HS-27A (cell line): ENCODE measurements at places on chromosomes 12 and 14.
A peak's percentile ranks its signal among the peaks of the same experiment; 100 is the strongest.

DNA sequence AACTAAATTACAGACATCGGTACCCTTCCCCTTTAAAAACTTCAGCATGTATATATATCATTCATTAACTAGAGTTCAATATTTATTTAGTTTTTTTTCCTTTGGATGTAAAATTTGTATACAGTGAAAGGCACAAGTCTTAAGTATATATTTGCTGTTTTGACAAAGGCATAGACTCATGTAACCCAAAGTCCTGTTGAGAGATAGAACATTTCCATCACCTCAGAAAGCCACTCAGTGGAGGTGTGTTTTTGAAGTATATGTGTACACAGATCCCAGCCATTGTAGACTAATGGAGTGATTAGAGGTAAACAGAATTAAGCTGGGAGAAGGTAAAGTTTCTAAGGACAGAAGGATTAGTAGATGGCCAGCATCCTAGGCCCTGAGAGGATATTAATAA lies 15.4 kb downstream of the RDH12 start:
- DNase-seq, result no peak

DNA sequence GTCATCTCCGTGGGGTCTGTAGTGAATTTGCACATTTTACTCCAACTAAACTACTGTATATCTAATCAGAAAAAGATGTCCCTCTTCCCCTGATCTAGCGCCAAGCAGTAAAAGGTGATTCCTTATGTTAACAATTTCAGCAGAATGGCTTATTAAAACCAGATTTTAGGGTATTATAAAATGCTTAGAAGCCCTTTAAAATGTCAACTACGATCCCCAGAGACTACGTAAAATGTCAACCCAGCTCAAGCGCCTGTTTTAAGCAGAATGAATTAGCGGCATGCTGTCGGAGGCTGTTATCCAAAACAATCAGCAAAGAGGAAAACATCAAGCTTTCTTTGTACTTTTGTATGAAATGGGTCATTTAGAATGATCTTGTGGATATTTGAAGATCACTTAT lies 408.9 kb downstream of the SOX5 start:
- DNase-seq, result no peak

GRCh38 chr14:93084866-93085857 lies 30.6 kb downstream of the ITPK1 start:
- DNase-seq, result no peak

- no peak for DNase-seq
Measured at GRCh38 chr12:3332188-3332587, 158.8 kb upstream of the PRMT8 start.

DNA sequence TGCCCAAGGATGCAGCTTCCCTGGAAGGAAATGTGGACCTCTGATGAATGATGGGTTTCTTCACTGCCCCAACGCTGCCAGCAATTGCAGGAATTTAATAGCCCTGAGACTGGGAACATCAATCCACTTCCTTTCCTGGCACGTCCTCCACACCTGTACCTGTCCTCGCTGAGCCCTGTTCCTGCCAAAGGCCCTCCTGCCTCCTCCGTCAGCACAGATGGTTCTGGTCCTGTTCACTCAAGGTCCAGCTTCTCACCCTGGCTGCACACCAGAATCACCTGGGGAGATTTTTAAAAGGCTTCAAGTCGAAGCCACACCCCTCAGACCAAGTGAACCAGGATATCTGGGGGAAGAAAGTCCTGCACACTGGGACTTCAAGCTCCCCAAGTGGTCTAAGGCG lies 38.4 kb upstream of the TMEM132C start:
- DNase-seq, result no peak

DNA sequence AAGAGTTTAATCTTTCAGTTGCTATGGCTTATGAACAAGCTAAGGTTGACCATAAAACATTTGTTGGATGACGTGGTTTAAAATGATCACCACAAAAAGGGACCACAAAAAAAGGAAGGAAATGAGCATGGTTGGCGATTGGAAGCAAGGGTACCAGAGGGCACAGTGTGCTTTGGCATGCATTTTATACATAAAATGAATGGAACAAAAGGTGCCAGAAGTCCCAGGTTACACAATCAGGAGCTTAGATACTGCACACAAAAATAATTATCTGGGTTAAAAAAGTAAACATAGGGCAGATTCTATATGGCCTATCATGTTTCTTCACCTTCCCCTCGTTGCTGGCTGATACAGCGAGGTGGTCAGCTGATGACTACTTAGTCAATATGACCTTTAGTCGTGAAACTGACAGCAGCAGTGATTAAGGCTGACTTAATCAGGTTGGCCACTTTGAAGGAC lies 50.7 kb downstream of the ZC3H14 start:
- DNase-seq, result peak; percentile 66

- DNase-seq, result no peak
Measured at GRCh38 chr14:74638066-74638465, 26.0 kb upstream of the LTBP2 start.

- DNase-seq, result no peak
Measured at GRCh38 chr14:62409626-62410300, 635.5 kb downstream of the KCNH5 start.

GRCh38 chr14:65170768-65171507 lies 68.6 kb upstream of the MAX start:
- no peak for DNase-seq

DNA sequence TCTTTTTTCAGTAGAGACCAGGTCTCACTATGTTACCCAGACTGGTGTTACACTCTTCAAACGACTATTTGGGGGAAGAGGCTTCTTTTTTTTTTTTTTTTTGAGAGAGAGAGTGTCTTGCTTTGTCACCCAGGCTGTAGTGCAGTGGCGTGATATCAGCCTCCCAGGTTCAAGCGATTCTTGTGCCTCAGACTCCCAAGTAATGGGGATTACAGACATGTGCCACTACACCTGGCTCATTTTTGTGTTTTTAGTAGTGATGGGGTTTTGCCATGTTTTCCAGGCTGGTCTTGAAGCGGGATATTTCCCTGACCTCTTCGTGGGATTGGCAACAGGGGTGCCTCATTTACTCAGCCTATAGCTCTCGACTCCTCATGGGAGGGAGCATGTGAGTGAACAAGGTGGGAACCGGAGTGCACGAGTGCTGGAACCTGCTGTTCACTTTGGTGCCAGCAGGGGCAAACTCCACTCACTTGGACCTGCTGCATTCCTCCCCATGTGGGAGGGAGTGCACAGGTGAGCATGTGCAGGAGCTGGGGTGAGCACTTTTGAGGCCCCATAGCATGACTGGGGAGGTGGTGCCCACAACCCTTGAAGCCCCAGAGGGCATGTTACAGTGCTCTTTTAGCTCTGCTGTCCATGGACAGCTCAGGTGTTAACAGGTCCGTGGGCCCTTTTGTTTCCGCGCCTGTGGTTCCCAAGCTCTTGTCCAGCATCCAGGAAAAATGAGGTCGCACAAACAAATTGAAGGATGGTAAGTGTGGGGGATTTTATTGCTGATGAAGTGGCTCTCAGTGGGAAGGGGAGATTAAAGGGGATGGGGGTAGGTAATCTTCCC lies 79.1 kb upstream of the HECTD1 start:
- no peak for DNase-seq

DNA sequence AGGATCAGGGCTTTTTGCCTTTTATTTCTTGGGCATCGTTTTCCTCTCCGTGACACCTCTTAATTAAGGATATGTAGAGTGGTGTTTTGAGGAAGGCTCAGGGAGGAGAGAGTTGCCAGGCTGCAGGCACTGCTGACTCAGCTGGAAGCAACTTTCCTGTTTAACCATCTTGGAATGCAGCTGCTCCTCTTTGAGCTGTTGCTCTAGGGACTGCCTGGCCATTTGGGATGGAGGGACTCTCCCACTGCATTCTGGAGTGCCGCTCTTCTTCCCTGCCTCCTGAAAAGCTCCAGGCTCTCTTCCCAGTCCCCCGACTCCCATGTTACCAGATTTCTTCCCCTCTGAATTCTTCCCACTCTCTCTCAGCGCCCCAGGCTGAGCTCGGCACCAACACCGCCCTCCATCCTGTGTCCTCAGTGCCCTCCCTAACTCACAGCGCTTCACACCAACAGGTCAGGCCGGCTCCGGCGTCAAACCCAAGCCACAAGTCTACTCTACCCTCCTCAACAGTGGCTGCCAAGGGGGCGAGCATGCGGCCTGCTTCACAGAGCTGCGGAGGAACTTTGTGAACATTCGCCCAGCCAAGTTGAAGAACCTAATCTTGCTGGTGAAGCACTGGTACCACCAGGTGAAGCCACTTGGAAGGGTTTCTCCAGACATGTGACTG lies 5.9 kb downstream of the OAS3 start:
- no peak for DNase-seq

GRCh38 chr14:89270439-89271227 lies 146.4 kb downstream of the FOXN3 start:
- no peak for DNase-seq

GRCh38 chr12:80217011-80217535 lies 117.7 kb downstream of the OTOGL start:
- DNase-seq, result no peak

DNA sequence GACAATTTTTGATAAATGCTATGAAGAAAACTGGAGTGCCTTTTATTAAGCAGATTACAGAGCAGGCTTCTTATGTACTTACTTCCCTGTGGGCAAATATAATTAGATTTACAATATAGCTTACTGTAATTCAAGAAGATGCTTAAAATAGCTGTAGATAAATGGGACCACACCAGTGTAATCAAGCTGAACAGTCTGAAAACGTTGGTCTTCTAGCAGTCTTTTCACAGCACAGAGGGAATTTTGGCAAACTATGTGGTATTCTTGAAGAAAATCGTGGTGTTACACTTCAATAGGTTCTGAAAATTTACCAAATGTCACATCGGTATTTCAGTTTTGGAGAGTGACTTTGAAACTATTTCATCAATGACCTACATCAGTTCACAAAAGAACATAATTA lies 47.7 kb downstream of the SLC16A7 start:
- DNase-seq, result no peak

DNA sequence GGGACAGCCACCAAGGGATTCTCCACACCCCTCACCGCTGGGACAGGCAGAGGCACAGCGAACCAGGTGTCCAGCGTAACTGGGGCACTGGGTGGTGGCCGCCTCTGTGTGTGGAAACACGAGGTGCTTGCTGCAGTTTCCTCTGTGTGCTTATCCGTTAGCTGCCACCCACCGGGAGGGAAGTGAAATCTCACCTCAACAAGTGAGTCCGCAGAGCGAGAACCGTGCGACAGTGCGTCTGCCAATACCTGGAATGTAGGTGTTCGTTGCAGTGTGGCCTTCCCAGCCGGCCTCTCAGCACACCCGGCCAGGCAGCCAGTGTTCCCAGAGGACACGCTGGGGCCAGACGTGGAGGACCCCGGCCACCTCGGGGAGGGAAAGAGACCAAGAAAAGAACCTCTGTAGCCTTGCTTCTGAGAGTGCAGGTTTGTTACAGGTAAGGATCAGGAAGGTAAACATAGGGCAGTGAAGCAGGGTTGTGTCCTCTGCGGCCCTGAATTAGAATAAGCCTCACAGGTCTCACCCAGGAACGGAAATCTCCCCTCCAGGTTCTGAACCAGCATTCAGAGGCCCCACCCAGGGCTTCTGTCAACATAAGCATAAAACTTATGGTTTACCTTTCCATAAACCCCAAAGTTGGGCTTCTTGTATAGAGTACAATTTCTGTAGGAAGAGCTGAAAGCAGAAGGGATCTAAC lies 1.5 kb downstream of the BCL2L14 start:
- no peak for DNase-seq

- DNase-seq, result no peak
Measured at GRCh38 chr12:127268213-127268612, 998.8 kb upstream of the TMEM132C start.

DNA sequence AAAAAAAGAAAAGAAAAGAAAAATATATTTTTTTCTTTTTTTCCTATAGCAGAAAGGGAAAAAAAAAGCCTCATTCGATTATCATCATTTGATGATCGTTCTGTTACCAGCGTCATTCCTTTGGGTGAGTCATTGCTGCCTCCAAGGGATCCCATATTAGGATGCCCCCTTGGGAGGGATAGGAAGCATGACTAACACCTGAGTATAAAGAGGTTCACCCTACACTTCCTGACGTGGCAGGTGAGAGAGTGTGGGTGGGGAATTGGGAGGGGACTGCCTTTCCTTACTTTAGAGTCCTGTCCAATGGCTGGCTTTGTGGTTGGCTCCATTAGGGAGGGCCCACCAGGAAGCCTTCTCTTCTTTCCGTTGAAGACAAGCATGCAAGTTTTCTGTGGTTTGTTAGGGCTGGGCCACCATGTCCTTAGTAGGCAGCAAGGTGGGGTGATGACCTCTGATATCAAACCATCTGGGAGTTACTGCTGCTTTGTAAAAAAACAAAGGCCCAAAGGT lies 56.1 kb upstream of the FUT8 start:
- DNase-seq, result peak; percentile 54

- no peak for DNase-seq
Measured at GRCh38 chr12:54368025-54368708, 3.9 kb upstream of the GPR84 start.

DNA sequence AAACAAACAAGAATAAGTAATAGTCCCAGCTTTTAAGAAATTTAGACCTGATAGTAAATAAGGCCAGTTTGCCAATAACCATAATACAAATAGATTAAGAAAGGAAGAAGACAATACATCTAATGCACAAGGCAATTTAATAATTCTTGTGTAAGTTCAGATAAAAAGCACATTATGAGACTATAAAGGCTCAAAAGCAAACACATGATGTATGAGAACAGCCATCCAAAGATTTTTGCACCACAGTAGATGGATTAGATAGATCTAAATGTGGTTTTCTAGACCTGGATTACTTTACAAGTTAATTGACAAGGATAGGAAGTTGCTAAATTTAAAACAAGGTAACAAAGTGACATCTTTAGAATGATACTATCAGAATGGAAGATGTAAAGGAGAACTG lies 125.4 kb downstream of the PRKD1 start:
- DNase-seq, result no peak

DNA sequence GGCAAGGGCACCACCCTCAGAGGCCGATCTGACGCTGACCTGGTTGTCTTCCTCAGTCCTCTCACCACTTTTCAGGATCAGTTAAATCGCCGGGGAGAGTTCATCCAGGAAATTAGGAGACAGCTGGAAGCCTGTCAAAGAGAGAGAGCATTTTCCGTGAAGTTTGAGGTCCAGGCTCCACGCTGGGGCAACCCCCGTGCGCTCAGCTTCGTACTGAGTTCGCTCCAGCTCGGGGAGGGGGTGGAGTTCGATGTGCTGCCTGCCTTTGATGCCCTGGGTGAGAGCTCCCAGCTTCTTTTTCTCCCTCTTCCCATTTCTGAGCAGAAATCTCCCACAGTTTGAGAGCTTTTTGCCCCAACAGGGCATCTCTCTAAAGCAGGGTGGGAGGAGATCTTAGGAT lies 1.8 kb downstream of the OAS1 start:
- DNase-seq, result no peak

- no peak for DNase-seq
Measured at GRCh38 chr14:97544571-97544970, 747.4 kb downstream of the VRK1 start.

DNA sequence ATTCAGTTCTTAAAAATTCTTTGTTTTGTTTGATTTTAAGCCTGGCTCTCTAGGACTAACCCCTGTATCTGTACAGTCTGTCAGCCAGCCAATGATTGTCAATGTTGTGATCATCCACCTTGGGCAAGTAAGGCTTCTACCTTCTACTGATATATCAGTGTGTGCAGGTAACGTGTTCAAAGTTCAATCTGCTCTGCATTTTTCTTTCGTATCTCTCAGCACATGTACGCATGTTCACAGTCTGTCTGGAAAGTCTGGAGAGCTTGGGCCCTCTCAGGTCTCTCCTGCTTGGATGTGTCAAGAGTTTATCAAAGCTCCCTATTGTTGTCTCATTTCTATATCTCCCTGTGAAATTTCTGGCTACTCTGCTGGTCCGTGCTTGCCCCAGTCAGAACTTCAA lies 138.6 kb upstream of the VRK1 start:
- DNase-seq, result no peak

GRCh38 chr12:5586201-5586600 lies 154.3 kb downstream of the NTF3 start:
- peak; percentile 47 for DNase-seq

GRCh38 chr12:8985213-8985754 lies 4.1 kb upstream of the KLRG1 start:
- no peak for DNase-seq
